Stimulated activated CD4-positive, alpha-beta T cell treated with anti-CD3 and anti-CD28 coated beads, Interleukin-4, amount 100 ng/mL, for 24 hours (primary cell): ENCODE measurements at places on chromosomes 16 and 17.

GRCh38 chr16:19269098-19269497, 16.4 kb upstream of the CLEC19A start:
- no peak for DNase-seq

DNA sequence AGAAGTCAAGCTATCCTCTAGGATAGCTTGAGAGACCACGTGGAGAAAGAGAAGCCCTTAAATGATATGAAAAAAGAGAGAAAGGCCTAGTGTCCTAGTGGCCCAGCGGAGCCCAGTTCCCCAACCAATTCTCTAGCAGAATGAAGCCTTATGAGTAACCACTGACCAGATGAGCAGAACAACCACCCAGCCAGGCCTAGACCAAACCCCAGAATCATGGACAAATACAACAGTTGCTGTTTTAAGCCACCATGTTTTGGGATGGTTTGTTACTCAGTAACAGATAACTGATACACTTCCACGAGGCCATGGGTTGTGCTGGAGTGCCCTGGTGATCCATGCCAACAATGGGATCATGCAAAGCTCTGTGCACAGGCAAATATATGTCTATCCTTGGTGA, 377.1 kb downstream of the SOX9 start:
- no peak for DNase-seq

GRCh38 chr17:14011740-14012405, 57.4 kb upstream of the COX10 start:
- DNase-seq, result no peak

- DNase-seq, result peak; percentile 55
Observed at GRCh38 chr17:64146418-64147109, 16.6 kb upstream of the ERN1 start.

DNA sequence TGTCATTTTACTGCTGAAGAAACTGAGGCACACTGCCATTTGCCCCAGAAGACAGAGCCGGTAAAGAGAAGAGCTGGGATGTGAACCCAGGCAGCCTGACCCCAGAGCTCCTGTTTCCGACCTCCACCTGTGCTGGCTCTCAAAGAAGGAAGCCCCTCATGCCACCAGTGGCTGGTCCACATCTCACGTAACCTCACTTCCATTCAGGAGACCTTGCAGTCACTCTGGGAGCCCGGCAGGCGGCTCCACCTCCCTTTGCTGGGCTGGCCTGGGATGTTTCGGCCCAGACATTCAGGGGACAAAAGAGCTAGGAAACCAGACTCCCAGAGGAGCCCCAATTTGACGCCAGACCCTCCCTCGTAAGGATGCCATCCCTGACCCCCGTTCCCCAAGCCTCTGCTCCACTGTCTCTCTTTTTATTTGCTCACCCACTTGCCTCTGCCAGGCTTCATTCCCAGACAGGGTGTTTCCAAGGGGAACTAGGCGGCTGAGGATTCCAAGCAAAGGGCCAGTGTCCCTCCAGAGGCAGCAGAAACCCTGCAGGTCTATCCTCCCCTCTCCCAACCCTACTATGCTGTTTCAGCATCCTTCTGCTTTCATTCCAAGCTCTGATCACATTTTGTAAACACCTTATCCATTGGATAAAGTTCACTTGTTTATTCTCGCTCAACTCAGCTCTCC, 2.8 kb downstream of the TAF1C start:
- DNase-seq, result no peak

DNA sequence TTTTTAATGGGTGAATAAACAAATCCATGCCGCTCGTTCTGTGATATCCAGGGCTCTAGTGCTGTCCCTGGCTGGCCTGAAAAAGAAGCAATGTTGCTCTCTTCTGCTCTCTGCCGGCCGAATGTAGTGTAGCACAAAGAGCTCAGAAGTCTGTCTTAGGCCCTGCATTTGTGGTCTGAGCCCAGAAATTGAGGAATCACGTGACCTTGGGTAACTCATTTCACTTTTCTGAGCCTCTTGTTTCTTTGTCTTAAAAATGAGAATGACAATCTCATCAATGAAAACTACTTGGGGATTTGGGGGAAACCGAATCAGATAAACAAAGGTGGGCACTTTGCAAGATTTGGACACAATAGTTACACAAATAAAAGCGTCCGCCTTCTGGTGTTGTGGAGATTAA, 381.6 kb upstream of the ASIC2 start:
- DNase-seq, result peak; percentile 26

- DNase-seq, result peak; percentile 39
Observed at GRCh38 chr17:1347589-1348323, 52.3 kb downstream of the YWHAE start.

DNA sequence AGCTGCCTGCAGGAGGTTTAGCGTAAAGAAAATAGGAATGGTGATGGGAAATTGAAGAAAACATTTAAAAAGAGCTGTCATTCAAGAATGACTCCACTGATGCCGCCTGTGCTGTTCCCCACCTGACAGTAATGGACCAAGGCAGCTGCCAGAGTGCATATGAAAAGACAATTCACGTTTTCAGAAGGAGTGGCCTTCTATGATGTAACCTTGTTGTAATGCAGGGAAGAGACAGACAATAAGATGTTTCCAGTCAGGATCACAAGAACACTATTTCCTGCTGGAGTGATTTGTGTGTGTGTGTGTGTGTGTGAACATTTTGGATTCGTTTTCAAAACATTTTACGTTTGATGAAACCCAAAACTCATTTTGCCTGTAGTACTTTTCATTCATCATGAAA, 203.7 kb downstream of the LGALS9B start:
- no peak for DNase-seq

DNA sequence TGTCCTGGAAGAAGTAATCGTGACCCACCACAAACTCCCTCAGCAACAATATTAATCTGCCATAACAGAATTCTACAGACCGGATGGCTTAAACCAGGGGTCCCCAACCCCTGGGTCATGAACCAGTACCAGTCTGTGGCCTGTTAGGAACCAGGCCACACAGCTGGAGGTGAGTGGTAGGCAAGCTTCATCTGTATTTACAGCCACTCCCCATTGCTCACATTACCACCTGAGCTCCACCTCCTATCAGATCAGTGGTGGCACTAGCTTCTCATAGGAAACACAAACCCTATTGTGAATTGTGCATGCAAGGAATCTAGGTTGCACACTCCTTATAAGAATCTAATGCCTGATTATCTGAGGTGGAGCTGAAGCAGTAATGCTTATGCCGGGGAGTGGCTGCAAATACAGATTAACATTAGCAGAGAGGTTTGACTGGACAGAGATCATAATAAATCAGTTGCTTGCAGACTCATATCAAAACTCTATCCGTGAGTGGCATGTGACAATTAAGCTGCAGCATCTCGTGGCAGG, 74.5 kb downstream of the NOG start:
- DNase-seq, result no peak

- DNase-seq, result no peak
Observed at GRCh38 chr17:4766723-4767122, 5.0 kb upstream of the TM4SF5 start.

DNA sequence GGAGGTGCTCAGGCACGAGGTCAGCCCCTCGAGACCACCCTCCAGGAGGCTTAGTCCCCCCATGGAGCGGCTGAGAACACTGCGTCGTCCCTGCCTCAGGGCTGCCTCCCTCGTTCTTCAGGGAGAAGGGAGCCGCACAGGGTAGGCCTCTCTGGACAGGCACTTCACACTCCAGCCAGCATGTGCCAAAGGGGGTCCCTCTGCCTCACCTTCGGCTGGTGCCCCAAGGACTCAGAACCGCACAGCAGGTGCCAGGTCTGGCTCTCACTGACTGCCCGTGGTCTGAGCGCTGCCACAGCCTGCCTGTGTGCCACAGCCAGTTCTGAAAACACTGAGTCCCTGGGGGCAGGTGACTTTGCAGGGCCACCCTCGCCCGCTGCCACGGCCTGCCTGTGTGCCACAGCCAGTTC, 7.1 kb downstream of the P2RX5 start:
- no peak for DNase-seq

- DNase-seq, result no peak
Observed at GRCh38 chr17:78442648-78443218, 64.3 kb downstream of the PGS1 start.

DNA sequence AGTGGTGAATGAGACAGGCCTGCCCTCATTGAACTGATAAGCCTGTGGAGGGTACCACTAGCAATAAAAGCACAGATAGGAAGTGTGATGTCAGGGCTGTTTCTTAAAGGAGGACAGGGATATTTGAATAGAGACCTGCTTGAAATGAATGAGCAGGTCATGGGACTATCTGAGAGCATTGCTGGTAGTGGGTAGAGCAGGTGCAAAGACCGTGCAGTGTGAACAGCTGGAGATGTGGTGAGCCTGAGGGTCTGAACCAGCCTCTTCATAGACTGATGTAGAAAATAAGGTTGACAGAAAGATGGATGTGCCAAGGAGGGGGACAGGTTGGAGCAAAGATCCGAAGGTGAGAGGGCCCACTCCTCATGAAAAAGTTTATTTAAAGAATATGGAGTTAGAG, 2.4 kb downstream of the NUP93 start:
- DNase-seq, result no peak

DNA sequence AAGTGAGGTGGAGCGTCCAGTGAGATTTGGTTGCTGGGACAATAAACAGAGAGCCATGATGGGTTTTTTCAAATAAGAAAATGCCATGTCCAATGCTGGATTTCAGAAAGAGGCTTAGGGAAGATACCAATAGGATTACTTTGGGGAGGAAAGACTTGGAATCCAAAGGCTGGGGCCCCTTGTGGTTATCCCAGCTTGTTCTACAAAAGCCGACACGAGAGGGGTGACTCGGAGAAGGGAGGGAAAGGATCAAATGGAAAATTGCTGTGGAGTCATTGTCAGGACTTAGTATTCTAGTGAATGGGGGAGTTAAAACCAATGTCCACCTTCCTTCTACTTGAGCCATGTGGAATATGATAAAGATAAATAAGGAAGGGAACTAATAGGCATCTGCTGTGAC, 305.5 kb downstream of the SOX9 start:
- no peak for DNase-seq

GRCh38 chr17:846901-847843, 65.0 kb downstream of the MRM3 start:
- no peak for DNase-seq

- DNase-seq, result no peak
Observed at GRCh38 chr16:65634833-65635232, 513.0 kb upstream of the CDH11 start.

DNA sequence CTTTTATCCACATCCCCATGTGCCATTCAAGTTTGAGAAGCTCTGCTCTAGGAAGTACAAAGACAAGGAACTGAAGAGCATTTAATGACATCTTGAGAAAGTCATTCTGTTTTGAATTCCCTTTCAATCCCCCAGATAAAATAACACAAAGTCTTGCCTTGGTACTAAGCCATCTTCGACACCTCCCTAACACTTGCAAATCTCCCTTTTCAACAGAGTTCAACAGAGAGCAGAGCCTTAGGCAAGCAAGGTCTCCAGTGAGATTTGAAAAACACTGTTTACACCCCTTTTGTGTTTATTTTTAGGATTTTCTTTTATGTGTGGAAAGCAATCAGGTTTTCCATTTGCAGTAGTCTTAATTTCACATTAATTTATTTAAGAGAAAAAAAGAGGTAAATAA, 13.6 kb downstream of the TOX3 start:
- DNase-seq, result no peak

GRCh38 chr17:20223808-20224328, 214.7 kb downstream of the SPECC1 start:
- DNase-seq, result no peak

DNA sequence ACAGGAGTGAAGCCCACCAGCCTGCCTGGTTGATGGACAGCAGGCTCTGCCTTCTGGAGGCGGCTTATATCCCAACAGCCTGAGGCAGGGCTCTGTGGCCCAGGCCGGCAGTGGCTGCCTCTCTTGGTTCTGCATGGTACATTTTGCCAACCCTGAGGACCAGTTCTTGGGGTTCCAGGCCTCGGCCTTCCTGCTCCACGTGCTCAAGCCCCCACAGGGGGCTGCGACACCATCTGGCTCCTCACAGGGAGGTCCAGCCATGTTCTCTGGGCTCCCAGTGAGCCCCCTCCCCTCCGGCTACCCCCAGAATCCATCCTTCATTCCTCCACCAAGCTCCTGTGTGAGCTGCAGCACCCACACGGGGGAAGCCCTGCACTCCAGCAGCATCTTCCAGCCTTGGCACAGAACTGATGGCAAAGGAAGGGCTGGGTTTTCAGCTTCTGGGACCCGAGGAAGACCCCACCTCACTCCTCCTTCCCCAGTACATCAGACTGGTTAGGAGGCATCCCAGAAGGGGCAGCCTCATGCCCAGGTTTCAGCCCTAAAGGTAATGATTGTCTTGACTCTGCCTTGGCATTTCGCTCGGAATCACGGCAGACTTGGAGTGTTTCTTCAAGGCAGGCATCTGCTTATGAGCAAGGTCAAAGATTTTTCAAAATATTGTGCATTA, 231.2 kb downstream of the CPPED1 start:
- no peak for DNase-seq

GRCh38 chr16:54050459-54051210, 236.0 kb downstream of the IRX3 start:
- no peak for DNase-seq

DNA sequence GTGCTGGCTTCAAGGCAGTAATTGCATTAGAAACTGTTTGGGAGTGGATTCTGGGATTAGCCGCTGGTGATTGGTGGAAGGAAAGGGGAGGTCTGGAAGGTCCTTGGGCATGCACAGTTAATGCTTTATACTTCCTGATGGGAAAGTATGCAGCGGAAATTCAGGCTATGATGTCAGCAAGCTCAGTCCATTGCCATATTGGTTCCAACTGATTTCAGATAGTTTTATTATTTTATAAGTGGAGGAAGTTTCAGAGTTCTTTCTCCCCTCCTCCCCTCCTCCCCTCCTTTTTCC, 8.1 kb upstream of the CMTR2 start:
- no peak for DNase-seq

DNA sequence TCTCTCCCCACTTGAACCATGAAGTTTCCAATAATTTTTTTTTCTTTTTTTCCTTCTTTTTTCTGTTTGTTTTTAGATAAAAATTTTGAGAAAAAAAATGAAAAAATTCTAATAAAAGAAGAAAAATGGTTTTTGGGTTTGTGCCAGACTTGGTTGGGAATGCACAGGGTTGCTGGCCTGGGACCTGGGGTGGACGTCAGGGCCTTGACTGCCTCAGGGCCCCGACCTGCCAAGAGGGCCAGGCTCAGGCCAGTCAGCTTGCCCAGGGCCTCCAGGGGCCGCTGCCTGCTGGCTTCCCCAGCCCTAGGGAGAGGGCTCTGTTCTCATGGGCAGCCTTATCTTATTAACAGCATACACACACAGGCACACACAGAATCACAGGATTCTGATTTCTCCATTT, 6.5 kb downstream of the TBX6 start:
- no peak for DNase-seq

DNA sequence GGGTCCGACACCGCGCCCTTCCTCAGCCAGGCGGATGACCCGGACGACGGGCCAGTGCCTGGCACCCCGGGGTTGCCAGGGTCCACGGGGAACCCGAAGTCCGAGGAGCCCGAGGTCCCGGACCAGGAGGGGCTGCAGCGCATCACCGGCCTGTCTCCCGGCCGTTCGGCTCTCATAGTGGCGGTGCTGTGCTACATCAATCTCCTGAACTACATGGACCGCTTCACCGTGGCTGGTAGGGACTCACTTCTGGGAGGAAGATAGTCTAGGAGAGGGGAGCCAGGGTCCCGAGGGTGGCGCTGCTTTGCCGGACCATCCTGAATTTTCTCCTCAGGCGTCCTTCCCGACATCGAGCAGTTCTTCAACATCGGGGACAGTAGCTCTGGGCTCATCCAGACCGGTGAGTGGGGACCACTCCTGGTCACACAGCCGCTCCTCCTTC, 601 bp downstream of the SPNS1 start:
- no peak for DNase-seq

GRCh38 chr16:75061669-75062068, 54.9 kb downstream of the LDHD start:
- no peak for DNase-seq
